Activated T-helper 1 cell treated with anti-CD3 and anti-CD28 coated beads, Interleukin-12 subunit alpha, Interleukin-12 subunit beta, Interleukin-2, Interleukin-4 antibody, amounts not matched to agents 30 ng/mL and 10 ng/mL and 1 ng/mL, durations not matched to agents 14 hours and 24 hours and 36 hours (primary cell): ENCODE measurements at places on chromosomes 7 and 10. TPM values are rescaled to one million over a fixed set of nuclear protein-coding genes. Genes with fewer than 3 reads are reported as not detected.
A peak's percentile ranks its signal among the peaks of the same experiment; 100 is the strongest.

CALHM1 gene
- total RNA-seq: not detected in 2 replicates

- H3K4me3 ChIP-seq: no peak overlapping the region
- H3K4me1 ChIP-seq: peaks cover 33% of the 10 kb centered on the region
- H3K27ac ChIP-seq: no peak overlapping the region
- H3K27me3 ChIP-seq: peaks cover 3% of the 10 kb centered on the region
Measured at GRCh38 chr7:155093596-155093995, 23.5 kb downstream of the HTR5A start.

EXOC4 gene
- total RNA-seq: 51.6 and 58.6 TPM in 2 replicates

WDFY4 gene
- total RNA-seq: 0.08 TPM in 1 of 2 replicates, not detected in the other

TAS2R4 gene
- 0.78 and 0.86 TPM in 2 replicates for total RNA-seq

AUTS2 gene
- 2.4 and 2.7 TPM in 2 replicates for total RNA-seq

GRCh38 chr10:69181433-69181832, 1.4 kb downstream of the SUPV3L1 start:
- H3K4me1 ChIP-seq: peaks cover 44% of the 10 kb centered on the region
- no peaks in the 10 kb centered on the region for H3K27me3 ChIP-seq
- H3K36me3 ChIP-seq: peaks cover 20% of the 10 kb centered on the region
- peak overlapping the region; percentile 99 for H3K27ac ChIP-seq
- peak overlapping the region; percentile 95 for H3K4me3 ChIP-seq

DNA sequence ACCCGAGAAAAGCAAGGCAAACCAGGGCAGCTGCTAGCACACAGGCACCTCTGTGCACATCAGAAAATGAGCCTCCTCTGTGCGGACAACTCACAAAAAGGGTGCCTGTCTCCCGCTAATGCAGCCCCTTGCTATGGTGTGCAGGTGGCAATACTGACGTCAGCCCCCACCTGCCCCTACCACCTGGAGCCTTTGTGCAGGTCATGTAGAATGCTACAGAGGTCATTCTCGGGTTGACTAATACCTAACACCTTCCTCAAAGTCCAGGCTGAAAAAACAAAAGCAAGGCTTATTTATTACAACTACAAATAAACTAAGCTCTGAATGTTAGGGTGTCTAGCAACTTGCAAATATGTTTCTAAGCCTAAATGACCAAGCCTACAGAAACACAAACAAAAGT, 13.9 kb downstream of the PIP4K2A start:
- H3K4me3 ChIP-seq: no peak overlapping the region
- H3K27ac ChIP-seq: no peak overlapping the region
- H3K27me3 ChIP-seq: no peaks in the 10 kb centered on the region
- H3K36me3 ChIP-seq: peaks cover 22% of the 10 kb centered on the region
- peaks cover 54% of the 10 kb centered on the region for H3K4me1 ChIP-seq

DNA sequence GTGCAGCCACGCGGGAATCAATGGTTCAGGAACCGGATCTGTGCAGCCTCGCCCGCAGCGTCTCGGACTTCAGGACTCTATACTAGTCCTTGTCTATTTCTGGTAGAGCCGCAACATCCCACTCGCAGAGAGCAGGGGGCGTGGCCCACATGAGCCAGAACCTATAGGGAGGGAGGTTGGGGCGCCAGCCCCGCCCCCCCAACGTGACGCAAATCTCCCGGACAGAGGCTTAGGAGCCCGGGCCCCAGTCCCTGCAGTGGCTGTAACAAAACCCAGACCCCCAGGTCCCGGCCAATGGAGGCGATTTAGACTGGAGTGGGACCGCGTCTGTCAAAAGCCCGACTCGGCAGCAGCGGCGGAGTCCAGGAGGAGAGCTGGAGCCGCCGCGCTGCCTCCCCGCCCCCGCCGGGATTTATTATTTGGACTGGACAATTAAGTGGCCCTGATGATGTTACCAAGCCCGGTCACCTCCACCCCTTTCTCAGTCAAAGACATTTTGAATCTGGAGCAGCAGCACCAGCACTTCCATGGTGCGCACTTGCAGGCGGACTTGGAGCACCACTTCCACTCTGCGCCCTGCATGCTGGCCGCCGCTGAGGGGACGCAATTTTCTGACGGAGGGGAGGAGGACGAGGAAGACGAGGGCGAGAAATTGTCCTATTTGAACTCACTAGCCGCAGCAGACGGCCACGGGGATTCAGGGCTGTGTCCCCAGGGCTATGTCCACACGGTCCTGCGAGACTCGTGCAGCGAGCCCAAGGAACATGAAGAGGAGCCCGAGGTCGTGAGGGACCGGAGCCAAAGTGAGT, at the start of gene NKX2-3:
Gene NKX2-3 (plus strand): TSS at position 256 of the 809 bp plus-strand sequence. CDS start 190 bp downstream, at position 446.
- peak within 1 kb of the TSS; percentile 22 for H3K4me3 ChIP-seq
- peaks cover 3% of the 10 kb centered on the region for H3K36me3 ChIP-seq
- H3K27me3 ChIP-seq: peaks cover 87% of the 10 kb centered on the region
- H3K27ac ChIP-seq: peak within 1 kb of the TSS; percentile 73

DNA sequence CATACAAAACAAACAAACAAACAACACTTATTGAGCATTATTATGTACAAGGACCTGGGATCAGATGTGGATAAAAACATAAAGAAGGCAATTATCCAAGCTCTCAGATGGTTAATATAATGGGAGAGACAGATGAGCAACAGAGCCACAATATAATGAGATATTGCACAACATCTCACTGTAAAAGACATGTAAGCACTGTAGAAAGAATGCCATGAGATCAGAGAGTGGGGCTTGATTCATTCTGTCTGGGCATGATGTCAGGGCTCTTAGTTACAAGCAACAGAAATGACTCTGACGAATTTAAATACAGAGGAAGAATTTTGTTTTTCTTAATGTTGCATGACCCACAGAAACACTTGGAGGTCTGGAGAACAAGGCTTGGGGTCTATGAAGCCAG, 164.7 kb upstream of the PLXDC2 start:
- no peak for DNase-seq
- no peak overlapping the region for H3K4me3 ChIP-seq
- no peaks in the 10 kb centered on the region for H3K36me3 ChIP-seq

DNA sequence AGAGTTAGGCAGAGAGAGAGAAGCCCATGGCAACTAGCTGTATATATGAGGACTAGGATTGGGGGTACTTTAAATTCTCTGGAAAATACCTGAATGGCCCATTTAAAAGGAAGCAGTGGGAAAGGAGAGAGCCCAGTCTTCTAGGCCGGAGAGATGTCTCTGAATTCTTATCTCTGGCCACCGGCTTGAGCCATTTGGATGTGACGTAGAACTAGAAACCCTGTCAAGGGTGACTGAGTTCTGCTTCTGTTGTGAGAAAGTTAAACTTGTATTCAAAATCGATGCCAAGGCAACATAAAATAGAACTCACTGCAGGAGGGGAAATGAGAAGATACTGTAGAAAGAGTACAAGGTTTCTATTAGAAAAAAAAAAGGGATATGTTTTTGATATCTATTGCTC, 6.3 kb upstream of the GSTK1 start:
- no peak for DNase-seq
- H3K27ac ChIP-seq: peak overlapping the region; percentile 28
- peaks cover 66% of the 10 kb centered on the region for H3K4me1 ChIP-seq
- H3K36me3 ChIP-seq: peaks cover 20% of the 10 kb centered on the region

GRCh38 chr10:62131724-62132123, 136.9 kb downstream of the RTKN2 start:
- no peak for DNase-seq
- H3K36me3 ChIP-seq: peaks cover 18% of the 10 kb centered on the region
- no peaks in the 10 kb centered on the region for H3K27me3 ChIP-seq
- no peak overlapping the region for H3K27ac ChIP-seq
- H3K4me3 ChIP-seq: no peak overlapping the region

HOXA1 gene
- total RNA-seq: 0.16 and 0.24 TPM in 2 replicates

- H3K27me3 ChIP-seq: peaks cover 4% of the 10 kb centered on the region
- no peaks in the 10 kb centered on the region for H3K36me3 ChIP-seq
- no peak overlapping the region for H3K27ac ChIP-seq
- no peak overlapping the region for H3K4me3 ChIP-seq
Measured at GRCh38 chr7:28672397-28672797, 260.1 kb downstream of the CREB5 start.

DNA sequence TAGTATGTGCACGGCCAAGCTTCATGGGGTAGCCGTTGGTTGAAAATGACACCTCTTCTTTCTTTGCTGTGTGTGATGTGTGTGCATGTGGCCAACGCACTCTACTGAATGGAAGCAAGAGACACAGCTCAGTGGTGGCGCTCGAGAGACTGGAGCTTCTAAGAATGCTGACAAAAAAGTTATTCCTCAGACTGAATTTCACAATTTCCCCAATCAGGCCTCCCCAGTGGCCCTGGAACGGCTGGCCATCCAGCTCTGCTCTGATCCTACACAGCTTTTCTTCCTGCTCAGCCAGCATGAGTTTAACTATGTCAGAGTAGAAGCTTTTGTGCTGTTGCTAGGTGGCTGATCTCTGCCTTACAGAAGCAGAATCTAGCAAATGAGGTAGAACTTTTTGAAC, 186.7 kb upstream of the PLXDC2 start:
- no peak overlapping the region for H3K4me3 ChIP-seq
- no peaks in the 10 kb centered on the region for H3K4me1 ChIP-seq
- no peak for DNase-seq
- H3K36me3 ChIP-seq: no peaks in the 10 kb centered on the region
- no peaks in the 10 kb centered on the region for H3K27me3 ChIP-seq
- H3K27ac ChIP-seq: no peak overlapping the region

DNA sequence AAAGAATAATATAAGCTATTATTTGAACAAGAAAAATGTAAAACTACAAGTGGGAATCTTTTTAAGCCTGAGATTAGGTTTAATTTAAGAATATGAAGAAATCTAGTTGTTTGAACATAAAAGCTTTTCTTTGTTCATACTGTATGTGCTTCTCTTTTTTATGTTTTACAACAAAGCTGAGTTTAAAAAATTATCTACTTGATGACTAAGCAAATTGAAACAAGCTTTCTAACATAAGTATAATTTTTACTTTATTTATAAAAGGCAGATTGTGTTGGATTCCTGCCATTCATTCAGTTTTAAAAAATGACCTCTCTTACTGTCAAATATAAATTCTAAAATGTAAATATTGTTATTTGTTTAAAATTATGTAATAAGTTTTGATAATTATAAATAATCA, 958.2 kb downstream of the DNAJB9 start:
- H3K4me1 ChIP-seq: no peaks in the 10 kb centered on the region
- H3K27me3 ChIP-seq: no peaks in the 10 kb centered on the region
- H3K4me3 ChIP-seq: no peak overlapping the region
- DNase-seq: no peak

MSS51 gene
- total RNA-seq: 3.1 and 3.7 TPM in 2 replicates

IL2RA gene
- total RNA-seq: 1,237 and 1,254 TPM in 2 replicates

DNA sequence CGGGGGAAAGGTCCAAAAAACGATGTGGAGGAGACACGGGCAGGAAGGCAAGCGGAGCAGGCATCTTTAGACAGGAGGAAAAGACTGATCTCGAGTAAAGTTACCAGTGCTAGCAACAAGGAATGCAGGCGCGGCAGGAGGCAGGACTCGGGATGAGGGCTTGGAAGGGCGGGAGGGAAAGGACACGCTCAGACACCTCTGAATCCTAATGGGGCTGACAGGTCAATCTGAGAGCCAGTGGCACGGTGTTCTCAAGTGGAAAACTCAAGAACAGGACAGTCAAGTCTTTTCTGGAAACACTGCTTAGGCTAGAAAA, 155.3 kb upstream of the COBL start:
- peaks cover 8% of the 10 kb centered on the region for H3K27me3 ChIP-seq
- no peaks in the 10 kb centered on the region for H3K36me3 ChIP-seq
- H3K4me1 ChIP-seq: peaks cover 11% of the 10 kb centered on the region
- no peak overlapping the region for H3K27ac ChIP-seq
- H3K4me3 ChIP-seq: no peak overlapping the region
- DNase-seq: no peak

KCNIP2 gene
- 1.4 and 2.5 TPM in 2 replicates for total RNA-seq

CRPPA gene
- total RNA-seq: 0.91 and 1.1 TPM in 2 replicates

TMEM270 gene
- not detected in 2 replicates for total RNA-seq

TEX36 gene
- not detected in 2 replicates for total RNA-seq

FAM13C gene
- total RNA-seq: not detected in 2 replicates

GRCh38 chr10:486206-486605, 203.3 kb downstream of the DIP2C start:
- peaks cover 5% of the 10 kb centered on the region for H3K4me1 ChIP-seq
- no peaks in the 10 kb centered on the region for H3K36me3 ChIP-seq
- H3K27me3 ChIP-seq: peaks cover 3% of the 10 kb centered on the region
- H3K27ac ChIP-seq: peak overlapping the region; percentile 70
- H3K4me3 ChIP-seq: peak overlapping the region; percentile 87
- no peak for DNase-seq

GRCh38 chr7:150778738-150779301, 21.3 kb downstream of the TMEM176B start:
- DNase-seq: peak; percentile 54
- H3K4me1 ChIP-seq: peaks cover 9% of the 10 kb centered on the region
- H3K27me3 ChIP-seq: peaks cover 29% of the 10 kb centered on the region
- no peak overlapping the region for H3K4me3 ChIP-seq
- no peak overlapping the region for H3K27ac ChIP-seq

- peak overlapping the region; percentile 97 for H3K27ac ChIP-seq
- peaks cover 2% of the 10 kb centered on the region for H3K27me3 ChIP-seq
- H3K4me1 ChIP-seq: peaks cover 30% of the 10 kb centered on the region
- H3K4me3 ChIP-seq: peak overlapping the region; percentile 95
- peaks cover 3% of the 10 kb centered on the region for H3K36me3 ChIP-seq
- peak; percentile 3 for DNase-seq
Measured at GRCh38 chr7:43905956-43906330, 453 bp downstream of the URGCP start.
